ENCODE measurements at places on chromosomes 6 and 20.
A peak's percentile ranks its signal among the peaks of the same experiment; 100 is the strongest.

GRCh38 chr20:45266977-45267376, 12.6 kb upstream of the SLPI start:
- no peak for DNase-seq

DNA sequence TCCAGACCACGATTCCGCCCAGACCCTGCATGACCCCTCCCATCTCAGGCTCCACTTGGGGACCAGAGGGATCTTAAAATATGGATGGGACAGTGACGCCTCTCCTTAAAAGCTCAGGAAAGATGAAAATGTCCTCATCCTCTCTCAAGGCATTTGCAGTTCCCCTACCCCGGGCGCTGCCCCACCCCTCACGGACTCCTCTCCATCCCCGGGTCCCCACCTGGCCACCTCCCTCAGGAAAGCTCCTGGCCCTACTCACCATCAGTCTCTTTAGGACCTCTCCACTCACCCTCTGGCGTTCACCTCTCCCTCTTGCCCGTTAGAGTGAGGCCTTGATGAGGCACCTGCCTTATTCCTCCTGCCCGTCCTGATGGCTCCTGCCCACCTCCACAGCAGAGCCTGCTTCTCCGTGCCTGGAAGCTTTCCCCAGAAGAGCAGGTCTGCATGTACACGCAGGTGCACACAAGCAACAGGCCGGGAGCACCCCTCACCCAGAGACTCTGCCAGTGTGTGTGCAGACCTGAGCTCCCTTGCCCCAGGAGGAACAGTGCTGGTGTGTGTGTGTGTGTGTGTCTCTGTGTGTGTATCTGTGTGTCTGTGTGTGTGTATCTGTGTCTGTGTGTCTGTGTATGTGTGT, 105.6 kb upstream of the NXT1 start:
- DNase-seq, result no peak

DNA sequence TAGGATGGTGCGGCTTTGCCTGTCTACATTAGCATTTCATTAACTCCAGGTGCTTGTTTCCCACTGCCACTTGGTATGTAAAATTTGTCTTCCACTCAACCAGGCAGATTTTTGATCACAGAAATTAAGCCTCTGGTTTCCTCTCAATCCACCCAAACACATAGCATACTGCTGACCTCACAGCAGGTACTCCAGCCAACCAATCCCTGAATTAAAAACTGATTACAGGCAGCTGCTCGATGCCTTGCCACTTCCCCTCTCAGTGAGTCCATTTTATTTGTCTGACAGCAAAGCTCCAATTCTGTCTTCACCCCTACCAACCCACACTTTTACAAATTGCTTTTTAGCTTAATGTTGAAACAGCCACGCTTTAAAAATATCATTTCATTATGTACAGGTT, 95.2 kb downstream of the PLCB1 start:
- DNase-seq, result no peak

GRCh38 chr20:25643716-25644115, 19.9 kb upstream of the NANP start:
- DNase-seq, result no peak

GRCh38 chr6:32089082-32089828, 19.9 kb downstream of the TNXB start:
- DNase-seq, result no peak

DNA sequence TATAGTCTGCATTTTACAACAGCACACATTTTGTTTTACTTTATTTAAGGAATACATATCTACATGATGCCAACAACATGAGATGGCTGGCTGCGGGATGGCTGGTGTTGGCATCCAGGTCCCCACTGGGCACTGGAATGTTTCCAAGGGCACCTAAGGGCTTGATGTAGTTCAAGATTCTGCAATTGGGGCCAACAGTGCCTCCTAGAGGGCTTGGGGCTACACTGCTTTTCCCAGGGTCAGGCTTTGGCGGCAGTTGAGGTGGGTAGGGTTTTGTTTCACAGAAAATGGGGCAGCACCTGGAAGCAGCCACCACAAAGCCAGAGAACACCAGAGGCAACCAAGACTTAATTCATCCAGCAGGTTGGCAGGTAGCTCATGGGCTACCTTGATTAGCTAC, 202.2 kb upstream of the PRND start:
- DNase-seq, result peak; percentile 17

DNA sequence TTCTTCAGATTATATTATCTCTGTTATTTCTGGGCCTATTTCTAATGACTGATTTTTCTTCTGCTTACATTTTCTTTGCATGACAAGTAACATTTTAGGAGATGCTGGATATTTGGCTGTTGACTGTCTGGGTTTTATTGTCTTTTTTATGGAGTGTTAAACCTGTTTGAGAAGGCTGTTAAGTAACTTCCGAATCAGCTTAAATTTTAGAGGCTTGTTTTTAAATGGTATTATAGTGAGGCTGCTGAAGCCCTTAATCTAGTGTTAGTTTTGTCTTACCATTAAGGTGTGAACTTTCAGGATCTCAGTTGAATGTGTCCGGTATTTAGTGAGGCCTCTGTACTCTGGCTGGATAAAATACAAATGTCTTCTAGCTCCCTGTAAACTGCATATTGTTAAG, 109.8 kb downstream of the EYA4 start:
- DNase-seq, result no peak

All from GM12892 (cell line).